C1 segment of cervical spinal cord (tissue), 14 donors: ENCODE measurements at places on chromosomes 7 and 10.

DNA sequence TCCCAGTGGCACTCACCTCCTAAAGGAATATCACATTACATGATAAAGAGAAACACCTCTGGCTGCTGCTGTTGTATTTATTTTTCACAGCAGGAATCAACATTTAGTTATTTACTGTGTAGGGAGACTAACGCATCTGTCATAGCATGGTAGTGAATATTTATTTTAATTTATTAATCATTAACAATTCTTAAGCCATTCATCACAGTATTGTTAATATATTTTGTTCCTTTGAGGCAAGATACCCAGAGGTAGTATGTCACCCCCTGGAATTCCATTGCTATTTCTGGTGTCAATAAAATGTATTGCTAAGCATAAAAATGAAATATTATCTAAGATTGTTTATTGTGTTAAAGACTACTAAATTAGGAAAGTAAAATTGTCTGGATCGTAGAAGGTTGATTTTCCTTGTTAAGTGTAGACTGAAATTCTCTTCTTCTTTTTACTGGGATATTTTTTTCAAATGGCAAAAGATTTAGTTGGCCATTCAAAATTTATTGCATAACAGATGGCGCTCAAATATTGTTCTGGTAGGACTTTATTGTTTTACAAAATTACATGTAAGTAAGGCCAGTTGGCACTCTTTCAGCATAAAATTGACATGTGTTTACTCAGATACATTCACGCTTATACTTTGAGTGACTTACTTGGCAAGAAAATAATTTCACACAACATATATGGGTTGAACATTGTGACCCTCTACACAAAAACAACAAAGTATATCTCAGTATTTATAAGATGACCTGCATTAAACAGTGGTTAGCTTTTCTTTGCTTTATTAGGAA is 1358.7 kb upstream of the SORCS1 start:
- DNase-seq = no peak

DNA sequence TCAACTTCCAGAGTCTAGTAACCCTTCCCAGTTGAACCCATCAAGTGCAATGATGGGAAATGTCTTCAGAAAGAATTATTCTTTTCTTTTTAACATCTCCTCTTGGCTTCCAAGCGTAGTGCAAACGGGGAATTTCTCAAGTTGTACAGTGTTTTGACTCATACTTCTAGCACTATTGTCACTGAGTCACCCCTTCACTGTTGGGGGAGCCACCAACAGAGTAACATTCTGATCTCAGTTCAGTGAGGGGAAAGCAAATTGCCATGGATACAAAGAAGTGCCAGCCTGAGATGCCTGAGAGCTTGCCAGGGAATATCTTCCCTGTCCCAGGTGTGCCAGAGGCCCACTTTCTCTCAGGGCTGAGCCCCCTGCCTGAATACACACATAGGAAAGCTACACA is 31.0 kb downstream of the CYP3A5 start:
- DNase-seq = no peak

DNA sequence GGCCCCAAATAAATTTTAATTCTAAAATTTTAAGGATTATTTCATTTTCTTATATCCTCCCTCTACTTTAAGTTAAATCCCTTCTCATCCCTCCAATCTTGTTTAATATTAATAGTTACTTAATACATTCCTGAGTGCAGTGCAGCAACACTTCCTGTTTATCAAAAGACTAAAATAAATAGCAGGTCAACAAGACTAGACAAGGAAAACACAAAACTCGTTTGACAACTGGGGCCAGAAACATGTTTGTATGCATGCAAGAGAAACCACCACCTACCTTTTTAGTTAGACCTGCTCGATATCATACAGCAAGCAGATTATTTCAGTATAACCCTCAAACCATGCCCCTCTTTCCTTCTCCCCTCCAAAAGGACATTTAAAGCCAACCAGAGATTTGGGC is 95.8 kb downstream of the PARD3 start:
- no peak for DNase-seq

- DNase-seq = no peak
These were observed 36.1 kb upstream of the SMNDC1 start for GRCh38 chr10:110340816-110341215.

- no peak for DNase-seq
These were observed 106.7 kb downstream of the GRK5 start for GRCh38 chr10:119314061-119314460.

GRCh38 chr7:77367976-77368375 is 48.2 kb downstream of the GSAP start:
- no peak for DNase-seq

DNA sequence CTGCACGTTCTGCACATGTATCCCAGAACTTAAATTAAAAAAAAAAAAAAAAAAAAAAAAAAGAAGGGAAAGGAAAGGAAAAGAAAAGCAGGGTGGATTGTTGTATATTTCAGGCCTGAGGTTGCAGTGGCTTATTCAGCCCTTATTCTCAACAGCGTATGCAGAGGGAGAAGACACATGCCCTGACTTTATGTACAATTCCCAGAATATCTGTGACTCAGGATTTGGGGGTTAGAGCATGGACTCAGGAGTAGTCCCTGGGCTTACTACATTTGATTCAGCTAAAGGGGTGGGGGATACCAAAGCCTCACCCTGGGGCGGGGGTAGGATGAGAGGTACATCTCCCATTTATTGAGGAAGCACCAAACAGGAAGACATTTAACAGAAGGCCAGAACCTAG is 137.4 kb downstream of the MYOF start:
- no peak for DNase-seq

- DNase-seq = no peak
These were observed 193.0 kb upstream of the CELF2 start for GRCh38 chr10:10824591-10825148.

- DNase-seq = no peak
These were observed 7.1 kb upstream of the RBM28 start for GRCh38 chr7:128350708-128351295.

DNA sequence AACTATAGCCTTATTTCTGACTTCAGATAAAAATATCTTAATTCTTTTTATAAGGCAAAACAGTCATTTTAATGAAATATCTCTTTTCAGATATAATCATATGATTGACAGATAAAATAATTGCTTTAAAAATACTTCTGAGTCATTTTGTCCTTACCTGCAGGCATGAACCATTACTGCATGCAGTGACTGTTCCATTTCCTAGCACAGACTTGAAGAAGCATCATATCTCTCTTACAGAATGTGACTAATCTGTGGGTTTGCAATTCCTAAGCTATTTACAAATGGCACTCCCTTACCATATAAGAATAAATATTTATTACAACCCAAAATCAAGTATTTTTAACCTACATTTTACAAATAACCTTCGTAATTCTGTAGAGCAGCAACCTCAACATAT is 120.7 kb downstream of the SRPK2 start:
- DNase-seq = no peak
